ENCODE measurements at places on chromosomes 11 and 22.

GRCh38 chr11:31922450-31922849 lies 111.3 kb upstream of the PAX6 start:
- DNase-seq: no peak

GRCh38 chr22:29074276-29074772 lies 1.5 kb downstream of the KREMEN1 start:
- no peak for DNase-seq

DNA sequence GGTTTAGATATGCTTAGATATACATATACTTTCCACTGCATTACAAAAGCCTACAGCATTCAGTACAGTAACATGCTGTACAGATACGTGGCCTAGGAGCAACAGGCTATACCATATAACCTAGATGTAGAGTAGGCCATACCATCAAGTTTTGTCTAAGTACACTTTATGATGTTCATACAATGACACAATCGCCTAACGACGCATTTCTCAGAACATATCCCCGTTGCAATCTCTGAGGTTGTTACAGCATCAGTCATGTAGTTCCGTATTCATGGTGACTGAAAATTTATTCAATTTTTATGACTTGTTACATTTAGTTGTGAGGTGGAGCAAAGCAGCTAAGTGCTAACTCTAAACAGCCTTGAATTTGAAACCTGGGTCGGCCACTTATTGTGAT lies 6.7 kb downstream of the ZBTB44 start:
- no peak for DNase-seq

DNA sequence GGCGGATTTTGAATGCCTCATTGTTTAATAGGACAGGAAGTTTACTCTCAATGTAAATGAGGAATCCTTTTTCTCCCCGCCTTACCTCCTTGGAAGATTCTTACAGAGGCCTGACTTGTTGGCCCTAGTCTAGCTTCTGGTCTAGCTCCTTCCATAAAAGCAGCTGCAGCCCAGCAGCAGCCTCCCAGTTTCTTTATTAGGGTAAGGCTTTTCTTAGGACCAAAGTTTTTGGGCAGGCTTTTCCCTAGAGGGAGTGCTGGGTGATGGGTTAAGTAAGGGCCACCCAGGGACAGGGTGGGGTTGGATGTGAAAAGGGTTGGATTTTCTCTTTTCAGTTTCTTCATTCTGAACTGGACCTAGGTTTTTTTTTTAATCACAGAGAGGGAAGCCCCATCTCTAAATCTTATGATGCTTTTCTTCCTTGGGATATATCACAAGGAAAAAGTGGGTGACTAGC lies 49.7 kb downstream of the LIF start:
- no peak for DNase-seq

DNA sequence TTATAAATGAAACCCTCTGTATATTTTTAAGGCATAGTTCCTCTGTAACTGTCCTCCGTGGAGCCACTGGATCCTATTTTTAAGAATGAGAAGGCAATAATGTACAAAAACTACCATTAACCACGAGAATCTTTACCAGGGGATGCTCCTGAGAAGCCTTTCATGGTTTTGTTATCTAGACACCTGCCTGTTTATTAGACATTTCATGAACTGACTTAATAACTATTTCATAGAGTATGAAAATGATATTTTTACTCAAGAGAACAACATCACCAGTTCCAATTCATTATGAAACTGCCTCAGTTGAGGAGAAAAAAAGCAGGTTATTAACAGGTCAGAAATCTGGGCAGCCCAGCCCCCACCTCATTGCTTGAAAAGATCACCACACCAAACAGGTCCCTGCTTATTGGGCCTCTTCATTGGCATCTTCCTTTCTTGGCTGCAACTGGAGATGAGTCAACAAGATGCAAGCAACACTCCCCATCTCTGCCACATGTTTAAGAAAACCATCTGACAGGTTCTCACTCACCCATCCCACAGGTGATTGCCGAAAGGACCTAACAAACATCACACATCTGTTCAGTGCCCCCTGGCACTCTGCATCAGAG lies 27.8 kb downstream of the ETS1 start:
- DNase-seq: no peak

DNA sequence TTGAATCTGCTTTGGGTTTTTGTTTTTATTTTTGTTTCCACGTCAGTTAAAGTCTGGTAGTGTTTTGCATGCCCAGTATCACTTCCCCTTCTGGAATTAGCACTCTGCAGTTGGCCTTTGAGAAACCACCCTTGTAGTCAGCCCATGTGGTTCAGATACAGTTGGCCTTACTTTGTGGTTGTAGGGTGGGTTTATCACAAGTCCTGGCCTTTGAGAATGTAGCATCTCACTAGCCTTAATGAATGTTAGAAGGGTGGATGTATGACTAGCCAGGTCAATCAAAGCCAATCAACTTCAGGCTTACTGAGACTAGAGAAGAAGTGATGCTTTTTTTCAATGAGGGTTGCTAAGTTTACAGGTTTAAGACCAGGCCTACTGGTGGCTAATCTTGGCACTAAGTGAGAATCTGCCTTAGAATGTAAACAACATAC lies 19.8 kb downstream of the ARL14EP start:
- no peak for DNase-seq

- DNase-seq: no peak
Observed at GRCh38 chr22:47027766-47028165, 265.3 kb downstream of the TBC1D22A start.

DNA sequence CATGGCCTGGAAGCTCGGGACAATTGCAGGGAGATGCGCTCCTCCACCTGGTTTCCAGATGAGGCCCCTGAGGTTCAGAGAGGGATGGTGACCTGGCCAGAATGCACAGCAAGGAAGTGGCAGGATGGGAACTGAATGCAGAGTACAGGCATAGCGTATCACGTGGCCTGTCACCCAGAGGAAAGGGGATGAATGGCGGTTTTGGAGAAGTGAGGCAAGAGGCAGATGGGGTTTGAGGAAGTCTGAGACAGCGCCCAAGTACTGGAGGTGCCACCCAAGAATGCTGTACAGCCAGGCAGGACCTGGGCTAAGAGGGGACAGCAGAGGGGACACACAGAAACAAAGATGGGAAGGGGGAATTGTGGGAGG lies 4.9 kb downstream of the RAB3IL1 start:
- DNase-seq: no peak

DNA sequence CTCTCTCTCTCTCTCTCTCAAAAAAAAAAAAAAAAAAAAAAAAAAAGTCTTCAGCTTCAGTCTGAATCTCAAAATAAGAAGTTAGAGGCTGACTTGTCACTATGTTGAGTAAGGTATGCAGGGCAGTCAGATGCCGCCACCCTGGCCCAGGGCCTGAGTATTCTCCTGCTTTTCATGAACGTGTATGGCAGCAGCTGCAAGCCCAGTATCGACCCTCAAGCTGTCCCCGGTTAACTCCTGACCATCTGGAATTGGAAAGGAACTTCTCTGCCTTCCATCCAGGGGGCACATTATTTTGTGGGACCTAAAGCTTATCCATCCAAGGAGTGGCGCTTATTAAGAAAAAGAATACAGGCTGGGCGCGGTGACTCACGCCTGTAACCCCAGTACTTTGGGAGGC lies 11.4 kb downstream of the MRGPRD start:
- no peak for DNase-seq

- DNase-seq: no peak
Observed at GRCh38 chr22:40388231-40388630, 17.8 kb downstream of the SGSM3 start.

DNA sequence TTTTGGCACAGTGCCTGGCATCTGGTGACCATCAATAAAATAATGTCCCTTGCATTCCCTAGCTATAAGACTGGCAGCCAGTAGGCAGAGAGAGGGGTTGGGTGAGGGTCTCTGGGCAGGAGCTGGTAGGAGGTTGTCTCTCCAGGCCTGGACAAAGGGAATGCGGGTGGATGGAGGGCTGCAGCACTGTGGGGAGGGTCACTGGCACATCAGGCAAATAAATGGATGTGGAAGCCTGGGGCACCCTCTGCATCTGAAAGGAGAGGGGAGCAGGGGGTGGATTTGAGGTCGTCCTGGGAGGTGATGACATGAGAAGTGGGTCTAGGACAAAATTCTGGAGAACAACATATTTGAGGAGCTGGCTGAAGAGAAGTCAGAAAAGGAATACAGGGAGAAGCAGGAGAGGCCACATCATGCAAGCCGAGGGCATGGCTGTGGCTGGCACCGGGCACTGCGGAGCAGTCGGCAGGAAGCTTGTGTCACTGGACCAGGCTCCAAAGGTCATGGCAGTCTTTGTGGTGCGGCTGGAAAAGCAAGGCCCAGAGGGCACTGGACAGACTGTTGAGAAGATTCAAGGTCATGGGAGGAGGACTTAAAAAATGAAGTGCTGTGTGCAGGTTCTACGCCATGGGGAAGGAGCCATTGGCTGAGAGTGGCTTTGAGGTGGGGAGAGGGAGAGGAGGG lies 36.5 kb upstream of the THY1 start:
- DNase-seq: no peak

DNA sequence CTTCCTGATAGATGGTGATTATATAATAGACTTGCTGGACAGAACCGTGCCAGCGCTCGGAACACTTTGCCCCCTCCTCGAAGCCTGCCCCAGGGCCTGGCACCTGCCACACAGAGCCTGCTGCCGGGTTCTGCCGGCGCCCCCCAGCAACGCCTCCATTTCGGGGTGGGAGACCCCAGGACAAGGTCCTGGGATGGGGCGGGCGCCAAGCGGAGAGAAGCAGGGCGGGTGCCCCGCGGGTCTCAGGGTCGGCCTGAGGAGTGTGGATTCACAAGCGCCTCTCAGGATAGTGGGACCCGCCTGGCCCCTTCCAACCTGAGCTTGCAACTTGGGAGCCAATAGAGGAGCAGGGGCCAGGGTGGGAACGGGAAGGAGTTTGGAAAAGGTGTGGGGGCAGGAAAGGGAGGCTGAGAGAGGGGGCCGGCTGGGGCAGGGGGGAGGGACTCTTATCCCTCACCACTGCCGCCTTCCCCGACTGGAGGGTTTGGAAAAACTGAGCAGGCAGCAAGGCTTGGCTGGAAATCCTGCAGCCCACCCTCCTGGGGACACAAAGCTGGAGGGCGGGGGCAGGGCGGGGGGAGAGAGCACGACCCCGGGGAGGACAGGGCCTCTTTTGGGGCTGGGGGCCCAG lies 3.3 kb upstream of the BCL9L start:
- DNase-seq: peak; percentile 31

DNA sequence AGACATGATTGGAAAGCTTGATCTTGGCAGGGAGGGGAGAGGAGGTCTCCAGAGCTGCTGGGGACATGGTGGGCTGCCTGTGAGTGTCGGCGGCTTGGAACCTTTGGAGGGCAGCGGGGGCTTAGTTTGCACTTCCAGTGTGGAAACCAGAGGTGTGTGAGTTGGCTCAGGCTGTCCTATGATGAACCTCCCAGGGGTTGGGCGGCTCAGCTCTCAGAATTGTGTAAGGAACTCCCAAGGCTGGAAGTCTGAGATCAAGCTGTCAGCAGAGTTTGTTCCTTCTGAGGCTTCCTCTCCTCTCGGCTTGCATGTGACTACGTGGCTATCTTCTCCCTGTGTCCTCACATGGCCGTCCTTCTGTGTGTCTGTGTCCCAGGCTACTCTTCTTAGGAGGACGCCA lies 87.9 kb upstream of the B3GAT1 start:
- no peak for DNase-seq

GRCh38 chr11:19506816-19507486 lies 205.7 kb upstream of the NAV2 start:
- DNase-seq: no peak

DNA sequence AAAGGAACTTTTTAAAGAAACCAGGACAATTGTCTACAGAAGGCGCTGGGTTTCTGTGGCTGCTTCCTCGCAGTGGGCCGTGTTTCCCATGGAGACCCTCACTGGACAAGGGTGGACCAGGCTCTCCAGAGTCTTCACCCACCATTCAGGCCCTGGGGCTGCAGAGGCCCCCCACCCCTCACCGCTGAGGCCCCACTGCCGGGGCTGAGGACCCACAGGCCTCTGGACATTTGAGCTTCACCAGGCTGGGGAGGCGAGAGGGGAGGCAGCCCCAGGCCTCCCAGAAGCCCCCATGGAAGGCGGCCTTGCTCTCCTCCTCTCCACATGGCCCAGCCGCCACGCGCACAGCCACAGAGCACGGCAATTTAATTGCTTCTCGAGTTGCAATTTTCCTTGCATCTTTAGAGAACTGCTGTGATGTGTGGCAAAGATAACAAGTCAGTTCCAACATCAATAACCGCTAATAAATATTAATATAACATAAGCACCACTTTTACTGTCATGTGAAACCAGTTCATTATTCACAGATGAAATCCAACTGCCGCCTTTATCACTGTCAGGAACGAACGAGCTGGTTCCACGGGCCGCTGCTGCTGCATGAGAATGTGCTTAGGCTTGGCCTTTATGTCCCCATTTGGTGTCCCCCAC lies 81.0 kb downstream of the PHF21B start:
- no peak for DNase-seq

- peak; percentile 63 for DNase-seq
Observed at GRCh38 chr11:96054870-96055705, 131.2 kb upstream of the MTMR2 start.

DNA sequence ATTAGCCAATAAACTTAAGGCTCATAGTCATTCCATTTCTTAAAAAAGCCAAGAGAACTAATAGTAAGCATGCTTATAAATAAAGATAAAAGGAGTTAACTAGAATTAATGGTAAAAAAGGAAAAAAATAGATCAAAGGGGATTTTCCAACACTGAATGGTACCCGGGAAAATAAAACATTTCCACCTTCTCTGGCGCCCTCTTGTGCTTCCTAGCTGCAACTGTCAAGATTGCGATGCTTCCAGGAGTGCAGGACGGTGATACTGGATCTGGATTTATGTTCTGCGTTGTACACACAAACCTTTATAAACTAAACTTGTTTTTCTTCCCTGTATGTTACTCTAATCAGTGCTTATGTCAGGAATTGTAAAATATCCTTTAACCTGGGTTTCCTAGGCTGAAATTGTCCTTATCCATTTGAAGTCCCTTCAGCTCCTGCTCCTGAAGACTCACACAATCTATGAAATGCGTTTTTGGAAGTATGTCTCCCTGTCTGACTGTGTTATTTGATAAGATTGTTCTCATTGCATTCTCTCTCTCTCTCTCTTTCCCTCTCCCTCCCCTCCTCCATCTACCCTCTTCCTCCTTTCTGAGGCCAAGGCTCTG lies 9.6 kb upstream of the HTATIP2 start:
- peak; percentile 36 for DNase-seq

DNA sequence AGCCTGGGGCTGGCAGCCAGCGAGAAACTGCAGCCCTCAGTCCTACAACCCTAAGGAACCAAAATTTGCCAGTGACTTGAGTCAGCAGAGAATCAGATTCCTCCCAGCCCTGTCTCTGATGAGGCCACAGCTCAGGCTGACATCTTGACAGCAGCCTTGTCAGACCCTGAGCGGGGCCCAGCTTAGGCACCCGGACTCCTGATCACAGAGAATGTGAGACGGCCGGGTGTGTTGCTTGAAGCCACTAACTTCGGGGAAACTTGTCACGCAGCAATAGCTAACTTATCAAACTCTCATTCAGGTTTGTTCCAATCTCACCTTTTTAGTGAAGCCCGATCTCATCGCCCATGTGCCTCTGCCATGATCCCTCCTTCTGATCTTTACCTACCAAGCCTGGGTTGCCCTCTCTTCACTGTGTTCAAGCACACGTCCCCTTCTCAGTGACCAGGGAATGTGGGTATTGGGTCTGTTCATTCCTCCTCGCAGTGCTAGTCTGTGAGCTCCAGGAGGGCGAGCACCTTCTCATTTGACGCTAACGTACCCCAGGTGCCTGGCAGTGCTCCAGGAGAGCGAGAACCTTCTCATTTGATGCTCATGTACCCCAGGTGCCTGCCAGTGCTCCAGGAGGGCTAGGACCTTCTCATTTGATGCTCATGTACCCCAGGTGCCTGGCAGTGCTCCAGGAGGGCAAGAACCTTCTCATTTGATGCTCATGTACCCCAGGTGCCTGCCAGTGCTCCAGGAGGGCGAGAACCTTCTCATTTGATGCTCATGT lies 280.7 kb downstream of the BRD1 start:
- DNase-seq: no peak
